ENCODE measurements at places on chromosomes 12 and 14.

- peak; percentile 49 for DNase-seq
Observed at GRCh38 chr12:82874945-82875344, 188.2 kb downstream of the TMTC2 start.

GRCh38 chr12:124727264-124727800 lies 136.3 kb downstream of the SCARB1 start:
- no peak for DNase-seq

- DNase-seq, result no peak
Observed at GRCh38 chr12:107558141-107558815, 127.3 kb upstream of the PWP1 start.

DNA sequence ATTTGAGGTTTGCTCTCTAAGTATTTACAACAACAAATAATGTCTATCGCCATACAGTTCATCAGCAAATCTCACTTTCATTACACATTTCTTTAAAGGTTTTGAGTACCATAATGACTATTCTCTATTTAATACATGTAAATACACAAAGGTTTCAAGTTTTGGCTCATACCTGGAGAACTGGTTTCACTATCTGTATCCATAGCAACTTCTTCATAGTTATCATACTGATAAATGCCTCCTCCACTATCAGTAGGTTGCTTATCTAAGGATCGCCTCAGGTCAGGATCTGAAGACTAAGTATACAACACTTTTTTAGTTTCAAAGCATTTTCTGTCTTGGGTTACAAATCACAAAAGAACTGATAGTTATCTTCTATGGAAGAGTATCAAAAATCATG lies 21.4 kb downstream of the ZFC3H1 start:
- no peak for DNase-seq

GRCh38 chr12:34361721-34362316 lies 339.5 kb downstream of the ALG10 start:
- DNase-seq, result no peak

DNA sequence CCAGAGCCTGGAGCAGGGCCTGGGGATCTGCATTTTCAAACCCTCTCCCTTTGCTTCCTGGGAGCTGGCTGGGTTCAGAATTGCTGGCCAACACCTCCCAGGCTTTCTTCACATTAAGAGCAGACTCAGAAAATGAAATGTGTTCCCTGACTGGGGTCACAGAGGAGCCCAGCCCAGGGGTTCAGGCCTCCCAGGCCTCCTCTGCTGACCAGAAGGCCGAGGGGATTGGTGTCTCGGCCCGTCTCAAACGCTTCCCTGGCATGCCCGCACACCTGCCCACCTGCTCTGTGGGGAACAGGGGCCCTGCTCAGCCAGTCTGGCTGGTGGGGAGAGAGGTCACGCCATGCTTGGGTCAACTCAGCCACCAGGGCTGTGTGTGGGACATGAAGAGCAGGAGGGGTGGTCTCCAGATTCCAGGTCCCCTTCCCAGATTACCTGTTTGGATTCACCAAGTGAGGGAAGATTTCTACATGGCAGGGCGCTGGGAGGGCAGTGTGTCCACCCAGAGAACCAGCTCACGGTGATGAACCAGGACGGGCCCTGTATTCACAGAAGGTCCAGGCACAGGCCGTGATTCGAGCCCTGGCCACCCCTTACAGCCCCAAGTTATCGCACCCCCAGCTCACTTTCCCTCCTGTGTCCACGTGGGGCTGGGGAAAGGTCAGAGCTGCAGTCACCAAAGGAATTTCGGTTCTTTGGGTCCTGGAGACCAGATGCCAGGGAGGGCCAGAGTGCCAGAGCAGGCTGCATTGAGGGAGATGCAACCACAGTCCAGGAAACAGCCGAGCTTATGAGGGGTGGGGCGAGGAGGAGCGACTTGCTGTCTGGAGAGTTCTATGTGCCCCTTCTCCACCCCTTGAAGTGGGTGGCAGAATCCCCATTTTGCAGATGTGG lies 55.2 kb upstream of the RIN3 start:
- no peak for DNase-seq

DNA sequence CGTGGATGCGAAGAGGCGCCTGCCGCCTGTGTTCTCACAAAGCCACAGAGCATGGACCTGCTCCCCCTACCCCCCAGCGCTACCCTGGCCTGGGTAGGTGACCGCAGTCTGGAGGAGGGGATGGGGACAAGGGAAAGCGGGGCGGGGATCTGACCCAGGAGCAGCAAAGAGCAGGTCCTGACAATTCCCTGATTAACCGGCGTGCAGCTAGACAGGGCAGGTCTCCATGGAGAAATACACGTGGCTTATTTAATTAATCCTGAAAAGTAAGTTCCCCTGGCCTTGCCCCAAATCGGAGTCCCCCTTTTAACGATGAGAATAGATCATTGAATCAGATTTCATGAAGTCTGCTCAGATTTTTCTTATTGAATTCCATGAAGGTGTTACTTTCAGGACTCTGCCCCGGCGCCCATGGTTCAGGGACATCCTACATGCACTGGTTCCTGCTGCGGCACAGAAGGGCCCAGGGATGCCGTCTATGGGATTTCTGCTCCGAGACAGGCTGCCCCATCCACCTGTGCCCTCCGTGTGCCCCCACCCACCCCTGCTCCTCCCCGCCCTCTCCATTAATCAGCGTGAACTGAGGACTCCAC lies 251.0 kb upstream of the SFSWAP start:
- no peak for DNase-seq

DNA sequence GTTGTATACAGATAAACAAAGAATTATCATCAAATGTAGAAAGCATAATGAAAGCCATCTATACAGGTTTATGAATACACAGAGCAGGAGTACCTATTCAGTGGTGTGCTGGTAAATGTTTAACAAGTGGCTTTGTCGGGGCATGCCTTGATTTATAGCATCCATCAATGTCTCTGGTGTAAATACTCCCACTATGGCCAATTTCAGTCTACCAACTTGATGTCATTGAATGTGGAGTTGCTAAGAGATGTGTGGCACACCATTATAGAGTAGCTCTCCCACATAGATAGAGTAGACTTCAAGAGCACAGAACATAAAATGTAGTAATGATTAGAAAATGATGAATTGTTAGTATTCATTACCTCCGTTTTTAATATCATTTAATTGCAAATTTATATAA lies 9.3 kb downstream of the GRIP1 start:
- DNase-seq, result no peak

DNA sequence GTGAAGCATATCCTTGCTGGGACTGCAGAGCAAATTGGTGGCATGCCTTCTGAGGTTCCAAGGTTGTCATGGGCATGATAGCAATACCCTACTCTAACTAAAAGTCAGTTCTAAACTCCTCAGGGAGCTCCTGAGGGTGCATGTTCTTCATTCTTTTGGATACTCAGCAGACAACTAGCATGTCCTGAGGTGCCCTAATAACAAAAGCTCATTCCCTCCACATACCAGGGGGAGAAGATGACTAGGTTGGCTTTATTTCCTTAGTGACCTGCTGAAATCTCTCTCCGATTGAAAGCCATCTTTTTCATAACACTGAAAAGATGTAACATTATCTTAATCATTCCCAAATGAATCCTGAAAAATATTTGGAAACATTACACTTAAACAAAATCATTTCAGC lies 188.7 kb upstream of the IGF1 start:
- DNase-seq, result no peak

GRCh38 chr12:94638521-94638920 lies 11.8 kb downstream of the TMCC3 start:
- DNase-seq, result no peak

DNA sequence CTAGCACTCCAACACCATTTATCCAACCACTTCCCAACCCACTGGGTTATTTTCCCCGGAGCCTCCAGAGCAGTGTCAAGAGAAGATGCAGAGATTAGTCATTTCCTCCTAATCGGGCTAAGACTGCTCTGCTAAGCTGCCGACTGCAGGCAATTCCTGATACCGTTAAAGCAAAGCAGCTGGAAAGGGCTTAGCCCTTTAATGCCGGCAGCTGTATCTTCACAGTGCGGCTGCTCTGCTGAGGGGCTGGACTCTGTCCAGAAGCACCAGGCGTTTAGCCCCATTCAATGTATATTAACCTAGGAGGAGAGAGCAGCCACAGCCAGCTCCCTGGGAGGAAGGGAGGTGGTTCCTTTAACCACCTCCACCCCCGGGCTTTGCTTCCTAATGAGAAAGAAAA lies 11.1 kb downstream of the AQP6 start:
- DNase-seq, result peak; percentile 69

GRCh38 chr12:92028441-92028709 lies 117.3 kb downstream of the BTG1 start:
- DNase-seq, result no peak

- no peak for DNase-seq
Observed at GRCh38 chr12:45977620-45978019, 12.8 kb downstream of the SCAF11 start.

GRCh38 chr12:60805364-60805763 lies 1209.5 kb downstream of the SLC16A7 start:
- DNase-seq, result no peak

GRCh38 chr14:70847406-70848090 lies 38.2 kb upstream of the MAP3K9 start:
- DNase-seq, result no peak

DNA sequence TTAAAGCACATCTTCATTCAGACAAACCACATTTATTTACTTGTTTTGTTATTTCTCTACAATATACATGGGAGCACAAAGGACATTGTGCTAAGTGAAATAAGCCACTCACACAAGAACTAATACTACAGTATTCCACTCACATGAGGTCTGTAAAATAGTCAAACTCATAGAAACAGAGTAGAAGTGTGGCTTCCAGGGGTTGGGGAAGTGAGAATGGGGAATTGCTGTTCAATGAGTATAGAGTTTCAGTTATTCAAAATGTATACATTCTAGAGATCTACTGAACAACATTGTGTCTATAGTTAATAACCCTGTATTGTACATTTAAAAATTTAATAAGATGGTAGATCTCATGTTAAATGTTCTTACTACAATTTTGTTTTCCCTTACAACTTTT lies 88.8 kb downstream of the ATXN7L3B start:
- DNase-seq, result no peak

DNA sequence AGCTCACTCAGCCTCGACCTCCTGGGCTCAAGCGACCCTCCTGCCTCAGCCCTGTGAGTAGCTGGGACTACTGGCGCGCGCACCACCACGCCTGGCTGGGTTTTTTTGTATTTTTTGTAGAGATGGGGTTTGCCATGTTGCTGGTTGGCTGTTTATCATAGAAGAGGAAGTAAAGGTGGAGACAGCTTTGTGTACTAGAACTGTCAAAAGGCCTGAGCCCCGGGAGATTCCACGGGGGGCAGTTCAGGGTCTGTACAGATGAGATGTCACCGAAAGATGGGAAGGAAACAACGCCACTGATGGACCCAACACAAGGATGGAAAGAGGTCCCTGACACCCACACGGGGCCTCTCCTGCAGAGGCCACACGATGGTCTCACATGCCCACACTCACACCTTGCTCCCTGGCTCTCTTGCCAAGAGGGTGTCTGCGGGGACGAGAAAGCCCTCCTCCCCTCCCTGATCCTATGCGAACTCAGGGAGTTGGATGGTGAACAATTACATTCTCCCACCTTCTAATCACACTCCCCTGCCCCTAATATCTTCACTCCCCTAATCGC lies 66.6 kb downstream of the KDM2B start:
- no peak for DNase-seq

DNA sequence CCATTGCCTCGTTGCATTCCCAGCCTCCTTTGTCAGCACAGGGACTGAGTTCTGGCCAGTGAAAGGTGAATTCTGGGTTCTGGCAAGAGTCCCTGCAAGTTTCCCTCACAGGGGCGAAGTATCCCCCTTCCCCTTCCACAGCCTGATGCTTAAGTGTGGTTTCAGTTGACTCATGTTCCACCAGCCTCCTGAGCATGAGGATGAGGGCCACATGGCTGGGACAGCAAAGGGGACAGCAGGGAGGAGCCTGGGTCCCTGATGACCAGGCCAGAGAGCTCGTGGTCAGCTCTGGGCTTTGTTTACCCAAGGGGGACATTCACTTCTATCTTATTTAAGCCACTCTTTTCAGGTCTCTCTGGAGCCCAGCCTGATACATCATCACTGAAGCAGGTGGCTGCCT lies 36.5 kb downstream of the CACNA2D4 start:
- no peak for DNase-seq

DNA sequence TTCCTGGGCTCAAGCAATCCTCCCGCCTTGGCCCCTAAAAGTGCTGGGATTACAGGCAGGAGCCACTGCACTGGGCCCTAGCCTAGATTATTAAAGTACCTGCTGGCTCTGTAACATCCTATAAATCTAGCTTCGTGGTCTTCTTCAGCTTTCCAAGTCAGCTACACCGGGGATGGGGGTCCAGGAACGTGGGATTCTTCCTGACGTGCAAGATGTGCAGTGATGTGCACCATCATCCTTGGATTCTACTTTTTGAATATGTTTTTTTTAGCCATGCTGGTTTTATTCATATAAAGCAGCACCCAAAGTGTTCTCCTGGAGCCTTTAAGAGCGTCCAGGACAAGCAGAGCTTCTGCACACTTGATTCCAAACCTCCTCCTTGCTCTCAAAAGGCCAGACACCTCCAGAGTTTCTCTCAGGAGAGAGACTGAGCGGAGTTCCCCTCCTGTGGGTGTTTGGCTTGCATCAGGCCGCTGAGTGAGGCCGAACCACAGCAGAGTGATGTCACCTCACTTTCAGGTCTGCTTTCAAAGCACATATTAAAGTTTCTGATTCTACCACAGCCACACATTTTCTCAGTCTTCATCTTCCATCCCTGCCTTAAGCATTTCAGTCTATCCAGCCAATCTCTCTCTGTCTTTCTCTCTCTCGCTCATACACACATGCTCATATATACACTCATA lies 33.4 kb downstream of the VCPKMT start:
- no peak for DNase-seq

DNA sequence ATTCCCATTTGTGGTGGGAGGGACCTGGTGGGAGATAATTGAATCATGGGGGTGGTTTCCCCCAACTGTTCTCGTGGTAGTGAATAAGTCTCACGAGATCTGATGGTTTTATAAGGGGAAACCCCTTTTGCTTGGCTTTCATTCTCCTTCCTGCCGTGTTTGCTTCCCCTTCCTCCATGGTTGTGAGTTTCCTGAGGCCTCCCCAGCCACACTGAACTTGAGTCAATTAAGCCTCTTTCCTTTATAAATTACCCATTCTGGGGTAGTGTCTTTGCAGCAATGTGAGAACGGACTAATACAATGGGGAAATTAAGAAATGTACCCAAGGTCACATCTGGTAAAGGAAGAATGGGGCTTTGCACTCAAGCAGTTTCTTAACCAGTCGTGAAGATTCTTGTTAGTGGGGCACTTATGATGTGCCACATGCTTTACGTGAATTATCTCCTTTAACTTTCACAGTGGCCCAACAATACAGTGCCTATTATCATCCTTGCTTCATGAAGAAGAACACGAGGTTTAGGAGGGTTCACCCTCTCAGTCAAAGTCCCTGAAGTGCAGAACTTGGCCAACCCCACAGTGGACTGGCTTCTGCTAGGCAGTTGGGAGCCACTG lies 234.3 kb downstream of the EFCAB11 start:
- no peak for DNase-seq

- DNase-seq, result no peak
Observed at GRCh38 chr14:72717220-72717619, 176.7 kb downstream of the DPF3 start.

Data from non-pigmented ciliary epithelial cell (primary cell).